ENCODE measurements at places on chromosomes 2 and 18. TPM values are rescaled to one million over a fixed set of nuclear protein-coding genes. Genes with fewer than 3 reads are reported as not detected.

SERPINB12 gene
- total RNA-seq = not detected

TTN gene
- total RNA-seq = 10.1 TPM

HTR2B gene
- 0.73 TPM for total RNA-seq

TCF23 gene
- total RNA-seq = not detected

RAD51AP2 gene
- total RNA-seq = 0.24 TPM

CPLX4 gene
- not detected for total RNA-seq

NCKAP5 gene
- total RNA-seq = 4.7 TPM

DNA sequence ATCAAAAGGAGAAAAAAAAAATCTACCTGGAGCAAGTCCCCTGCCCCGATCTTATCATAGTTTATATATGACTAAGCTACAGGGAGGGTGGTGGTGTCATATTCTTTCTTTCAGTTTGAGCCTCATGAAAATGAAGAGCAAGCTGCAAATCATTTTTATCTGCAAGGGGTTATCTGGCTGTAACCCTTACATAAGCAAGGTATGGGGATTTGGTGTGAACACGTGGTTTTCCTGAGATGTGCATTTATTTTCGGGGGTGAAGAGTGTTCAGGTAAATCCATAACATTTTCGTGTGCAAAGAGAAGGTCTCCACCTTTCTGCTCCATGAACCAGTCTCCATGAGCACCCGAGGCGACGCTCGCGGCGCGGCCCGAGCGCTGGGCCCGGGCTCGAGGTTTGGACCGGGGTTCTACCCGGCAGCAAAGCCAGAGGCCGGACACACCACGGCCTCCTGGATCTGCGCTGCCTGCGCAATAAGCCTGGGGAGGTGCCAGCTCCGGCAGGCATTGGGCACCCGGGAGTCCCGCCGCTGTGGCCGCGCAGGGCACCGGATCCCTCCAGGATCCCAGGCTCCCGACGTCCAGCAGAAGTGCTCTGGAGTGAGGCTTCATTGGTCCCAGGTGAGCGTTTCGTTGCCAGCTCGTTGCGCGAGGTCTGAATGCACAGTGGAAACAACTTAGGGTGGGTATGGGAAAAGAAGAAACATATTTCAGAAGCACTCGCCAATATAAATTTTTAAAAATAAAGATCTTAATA lies 36.1 kb upstream of the GPD2 start:
- peak; percentile 82 for DNase-seq

DNA sequence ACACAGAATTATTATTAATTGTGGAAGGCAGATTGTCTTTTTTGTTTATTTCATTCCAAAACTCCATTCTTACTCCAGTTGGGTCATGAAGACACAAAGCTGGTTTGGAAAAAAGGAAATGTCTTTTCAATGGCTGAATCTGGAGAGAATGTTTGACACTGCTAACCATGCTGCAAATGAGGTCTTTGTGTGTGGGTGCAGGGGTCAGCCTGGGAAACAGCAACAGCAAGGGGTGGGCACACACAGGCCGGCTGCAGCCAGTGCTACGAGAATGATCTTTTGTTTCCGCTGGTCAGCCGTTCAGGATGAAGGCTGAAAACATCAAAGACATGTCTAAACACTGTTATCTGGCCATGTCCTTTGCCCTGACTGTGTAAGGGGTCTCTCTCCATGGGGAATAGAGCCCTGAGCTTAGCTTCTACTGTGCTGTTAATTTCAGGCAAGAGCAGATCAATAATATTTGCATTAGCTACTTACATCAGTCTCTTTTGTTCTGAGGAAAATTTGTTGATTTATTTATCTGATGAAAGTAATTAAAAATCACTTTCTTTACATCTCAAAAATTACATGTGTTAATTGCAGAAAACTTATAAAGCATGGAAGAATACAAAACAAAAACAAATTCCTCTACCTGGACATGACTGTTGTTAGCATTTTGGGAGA lies 33.3 kb upstream of the E2F6 start:
- DNase-seq = no peak

DNA sequence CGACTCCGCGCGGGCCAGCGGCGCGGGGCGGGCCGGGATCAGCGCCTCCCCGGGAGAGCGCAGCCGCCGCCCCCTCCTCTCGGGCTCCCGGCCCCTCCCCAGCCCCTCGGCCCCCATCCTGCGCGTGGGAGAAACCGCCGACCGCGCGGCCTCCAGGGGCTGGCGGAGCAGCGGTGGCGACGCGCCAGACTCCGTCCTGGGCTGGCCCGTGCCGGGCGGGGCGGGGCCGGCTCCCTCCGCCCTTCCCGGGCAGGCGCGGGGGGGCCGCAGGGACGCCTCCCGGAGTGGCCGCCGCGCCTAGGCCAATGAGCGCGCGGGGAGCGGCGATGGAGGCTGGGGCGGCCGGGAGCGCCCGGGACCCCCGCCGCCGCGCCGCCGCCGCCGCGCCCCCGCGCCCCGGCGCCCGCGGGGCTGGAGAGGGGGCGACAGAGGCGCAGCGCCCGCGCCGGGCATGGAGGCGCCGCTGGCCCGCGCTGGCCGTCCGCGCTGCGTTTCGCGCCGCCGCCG lies 49.1 kb downstream of the KCNIP3 start:
- DNase-seq = peak; percentile 64

- DNase-seq = no peak
These were observed 150.7 kb downstream of the CDH7 start for GRCh38 chr18:65901522-65901921.

DNA sequence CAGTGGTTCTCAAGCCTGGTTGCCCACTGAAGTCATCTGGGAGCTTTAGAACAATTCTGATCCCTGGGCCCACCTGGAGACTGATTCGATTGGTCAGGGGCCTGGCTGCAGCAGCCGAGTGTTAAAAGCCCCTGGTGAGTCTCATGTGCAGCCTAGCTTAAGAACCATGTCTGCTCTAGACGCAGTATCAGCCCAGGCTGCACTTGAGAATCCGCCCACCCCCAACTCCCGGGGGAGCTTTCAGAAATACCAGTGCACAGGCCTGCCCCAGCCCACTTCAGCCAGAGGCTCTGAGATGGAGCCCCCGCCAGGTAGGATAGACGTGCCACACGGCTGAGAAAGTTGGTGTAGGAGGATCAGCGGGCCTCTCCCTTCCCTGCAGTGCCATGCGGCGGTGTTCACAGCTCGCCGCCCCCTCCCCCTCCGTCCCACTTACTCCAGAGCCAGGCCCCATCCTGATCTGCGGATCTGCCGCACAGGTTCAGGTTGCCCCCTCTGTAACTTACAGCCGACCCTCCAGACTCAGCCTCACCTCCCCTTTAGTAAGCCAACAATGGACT lies 209.0 kb upstream of the RAB12 start:
- DNase-seq = no peak

DNA sequence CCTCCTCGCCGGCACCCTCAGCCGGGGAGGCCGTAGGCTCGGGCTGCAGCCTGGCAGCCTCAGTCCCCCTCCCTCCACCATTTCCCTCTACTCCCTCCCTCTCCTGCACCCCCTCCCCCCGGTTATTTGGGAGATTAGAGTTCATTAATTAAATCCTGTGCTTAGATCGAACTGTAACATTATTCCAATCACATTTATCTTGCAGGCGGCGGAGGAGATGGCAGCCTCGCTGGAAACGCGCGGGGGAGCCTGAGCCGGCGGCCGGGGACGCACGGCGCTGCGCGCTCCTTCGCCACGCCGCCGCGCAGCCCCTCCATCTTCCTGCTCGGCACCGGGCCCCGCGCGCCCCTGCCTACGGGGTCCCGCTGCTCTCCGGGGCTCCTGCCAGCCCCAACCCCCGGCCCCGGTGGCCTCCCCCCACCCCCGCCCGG lies at the start of gene ST8SIA3:
Gene ST8SIA3, plus strand, starts transcription at position 287 of the 431 bp plus-strand sequence. CDS start 290 bp downstream, outside the sequence.
- no peak for DNase-seq

DNA sequence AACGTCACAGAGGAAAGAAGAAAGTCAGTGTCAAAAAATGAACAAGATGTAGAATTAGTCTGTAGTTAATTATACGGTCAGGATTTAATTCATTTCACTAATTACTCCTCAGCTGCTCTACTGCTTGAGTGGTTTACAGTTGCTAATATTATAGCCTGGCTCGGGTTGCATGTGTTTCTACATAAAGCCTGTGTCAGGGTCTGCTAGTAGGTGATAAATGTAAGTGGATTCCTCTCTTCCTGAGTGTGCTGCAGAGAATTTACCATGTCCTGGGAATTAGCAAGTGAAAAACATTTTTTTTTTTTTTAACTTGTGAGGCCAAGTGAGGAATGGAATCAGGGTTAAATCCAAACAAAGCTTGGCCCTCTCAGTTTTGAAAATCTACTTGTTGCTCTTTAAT lies 622.6 kb downstream of the EPHA4 start:
- no peak for DNase-seq

- no peak for DNase-seq
These were observed 195.6 kb downstream of the AGAP1 start for GRCh38 chr2:235689427-235689853.

- no peak for DNase-seq
These were observed 1347.2 kb upstream of the DDX18 start for GRCh38 chr2:116467243-116467642.

- no peak for DNase-seq
These were observed 113.5 kb downstream of the FEZ2 start for GRCh38 chr2:36484454-36484853.

DNA sequence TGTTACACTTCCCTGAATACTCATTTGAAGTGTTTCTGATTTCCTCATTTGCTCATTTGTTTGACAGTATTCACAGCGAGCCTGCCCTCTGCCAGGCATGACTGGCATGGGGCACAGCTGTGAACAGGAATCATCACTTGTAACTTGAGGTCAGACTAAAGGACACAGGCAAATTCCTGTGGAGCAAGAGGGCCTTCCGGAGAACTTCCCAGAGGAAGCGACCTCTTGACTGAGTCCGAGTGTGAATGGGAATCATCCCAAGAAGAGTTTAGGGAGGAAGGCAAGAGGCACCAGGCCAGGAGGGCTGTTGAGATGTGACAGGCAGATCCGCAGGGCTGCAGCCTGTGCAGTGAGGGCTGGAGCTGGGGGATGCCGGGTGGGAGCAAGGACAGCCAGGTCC lies 45.4 kb downstream of the LIMS1 start:
- no peak for DNase-seq

- no peak for DNase-seq
These were observed 195.2 kb downstream of the GLI2 start for GRCh38 chr2:120930864-120931263.

- no peak for DNase-seq
These were observed 161.4 kb upstream of the ACVR2A start for GRCh38 chr2:147683380-147683779.

DNA sequence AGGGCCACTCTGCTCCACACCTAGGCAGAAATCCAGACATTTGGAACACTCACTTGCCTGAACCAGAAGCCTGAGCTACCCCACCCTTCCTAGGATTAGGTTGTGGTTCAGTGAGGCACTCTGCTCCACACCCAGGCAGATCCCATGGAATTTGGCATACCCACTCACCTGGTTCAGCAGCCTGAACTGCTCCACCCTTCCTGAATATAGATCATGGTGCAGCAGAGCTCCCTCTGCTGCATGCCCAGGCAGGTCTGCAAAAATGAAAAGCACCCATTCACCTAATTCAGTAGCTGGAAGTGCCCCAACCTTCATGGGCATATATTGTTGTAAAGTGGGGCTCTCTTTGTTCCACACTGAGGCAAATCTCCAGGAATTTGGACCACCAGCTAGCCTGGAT lies 185.1 kb upstream of the CNTNAP5 start:
- no peak for DNase-seq

- DNase-seq = peak; percentile 10
These were observed 568.9 kb upstream of the ACVR2A start for GRCh38 chr2:147275943-147276342.

GRCh38 chr2:210844016-210844415 lies 287.6 kb downstream of the CPS1 start:
- DNase-seq = no peak

DNA sequence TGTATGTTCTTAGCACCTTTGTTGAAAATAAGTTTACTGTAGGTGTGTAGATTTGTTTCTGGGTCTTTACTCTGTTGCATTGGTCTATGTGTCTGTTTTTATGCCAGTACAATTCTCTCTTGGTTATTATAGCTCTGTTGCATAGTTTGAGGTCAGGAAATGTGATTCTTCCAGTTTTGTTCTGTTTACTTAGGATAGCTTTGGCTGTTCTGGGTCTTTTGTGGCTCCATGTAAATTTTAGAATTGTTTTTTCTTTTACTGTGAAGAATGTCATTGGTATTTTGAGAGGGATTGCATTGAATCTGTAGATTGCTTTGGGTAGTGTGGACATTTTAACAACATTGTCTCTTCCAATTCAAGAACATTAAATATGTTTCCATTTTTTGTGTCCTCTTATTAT lies 69.1 kb downstream of the ANKRD62 start:
- DNase-seq = no peak

- DNase-seq = no peak
These were observed 73.0 kb upstream of the LGALSL start for GRCh38 chr2:64380853-64381527.

DNA sequence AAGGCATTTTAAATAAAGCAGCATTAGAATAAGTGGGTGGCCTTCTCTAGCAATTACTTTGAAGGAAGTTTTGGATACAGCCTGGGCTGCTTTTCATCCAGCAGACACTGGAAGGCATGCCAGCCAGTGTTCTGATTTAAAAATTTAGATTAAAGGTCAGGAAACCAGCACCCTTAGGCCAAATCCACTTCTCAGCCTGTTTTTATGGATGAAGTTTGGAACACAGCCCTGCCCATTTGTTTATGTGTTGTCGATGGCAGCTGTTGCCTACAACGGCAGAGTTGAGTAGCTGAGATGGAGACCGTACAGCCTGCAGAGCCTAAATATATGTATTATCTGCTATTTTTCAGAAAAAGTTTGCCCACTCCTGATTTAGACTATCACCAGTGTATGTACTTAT lies 313.6 kb upstream of the ACVR2A start:
- no peak for DNase-seq

DNA sequence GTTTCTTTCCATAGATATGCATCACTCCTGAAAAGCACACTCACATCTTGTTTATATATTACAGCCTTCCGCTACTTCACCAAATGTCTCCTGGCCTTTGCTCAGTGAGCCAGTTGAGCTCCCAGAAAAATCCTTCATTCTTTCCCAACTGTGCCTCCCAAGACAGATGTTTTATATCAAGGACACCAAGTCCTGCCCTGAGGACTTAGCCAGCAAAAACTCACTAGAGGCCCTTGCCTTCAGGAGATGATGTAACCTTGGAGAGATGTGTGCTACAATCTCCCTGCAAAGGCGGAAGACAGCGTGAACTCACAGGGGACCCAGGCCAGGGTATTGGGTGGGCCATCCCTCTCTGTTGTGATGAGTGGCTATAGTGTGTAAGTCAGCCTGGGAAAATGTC lies 86.1 kb upstream of the CTAGE1 start:
- DNase-seq = peak; percentile 66

DNA sequence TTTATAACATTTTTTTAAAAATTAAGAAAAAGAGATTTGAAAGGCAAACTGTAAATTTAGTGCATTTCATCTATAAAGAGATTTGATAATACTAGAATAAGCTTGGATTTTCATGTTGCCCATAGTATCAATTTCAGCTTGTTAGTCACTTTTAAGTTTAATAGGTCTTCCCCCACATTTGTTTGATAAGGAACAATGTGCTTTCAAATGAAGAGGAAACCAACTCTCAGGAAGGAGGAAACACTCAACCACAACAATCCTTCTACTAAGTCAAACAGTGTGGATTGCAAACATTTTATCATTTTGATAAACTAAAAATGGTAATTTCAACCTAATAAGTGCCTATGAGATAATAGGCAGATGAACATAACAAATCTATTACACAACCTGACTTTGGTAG lies 397.1 kb upstream of the CDH20 start:
- no peak for DNase-seq

GRCh38 chr2:240645801-240646175 lies 20.5 kb downstream of the GPR35 start:
- DNase-seq = no peak
